ENCODE measurements at places on chromosomes 7 and 10.

DNA sequence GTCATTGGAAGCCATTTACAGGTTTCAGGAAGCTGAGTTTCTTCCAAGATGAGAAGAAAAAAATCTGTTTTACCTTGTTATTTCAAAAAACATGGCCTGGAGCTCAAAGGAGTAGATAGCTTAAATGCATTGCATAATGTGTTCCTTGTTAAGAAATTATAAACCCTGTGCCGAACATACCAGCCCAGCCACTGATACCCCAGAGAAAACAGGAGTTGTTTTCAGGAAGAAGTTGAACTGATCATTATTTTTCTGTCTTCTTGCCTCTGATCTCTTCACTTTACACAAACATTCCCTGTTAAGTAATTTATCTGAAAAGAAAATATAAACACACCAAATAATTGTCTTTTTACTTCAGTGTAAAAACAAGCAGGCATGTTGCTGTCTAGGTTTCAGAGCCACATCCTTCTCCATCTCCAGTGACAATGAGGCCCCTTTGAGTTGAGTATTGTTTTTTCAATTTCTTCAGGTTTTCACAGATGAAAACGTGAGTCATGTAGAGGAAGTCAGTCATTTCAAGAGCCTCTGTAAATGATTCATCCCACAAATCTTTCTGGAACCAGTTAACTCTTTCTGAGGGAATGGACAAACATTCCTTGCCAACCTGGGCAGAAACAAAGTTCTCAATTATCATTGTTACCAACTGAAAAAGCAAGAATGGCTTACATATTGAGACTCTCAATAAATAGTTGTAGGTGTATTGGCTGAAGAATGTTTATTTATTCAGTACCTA is 244.2 kb downstream of the IPMK start:
- DNase-seq: peak; percentile 83

DNA sequence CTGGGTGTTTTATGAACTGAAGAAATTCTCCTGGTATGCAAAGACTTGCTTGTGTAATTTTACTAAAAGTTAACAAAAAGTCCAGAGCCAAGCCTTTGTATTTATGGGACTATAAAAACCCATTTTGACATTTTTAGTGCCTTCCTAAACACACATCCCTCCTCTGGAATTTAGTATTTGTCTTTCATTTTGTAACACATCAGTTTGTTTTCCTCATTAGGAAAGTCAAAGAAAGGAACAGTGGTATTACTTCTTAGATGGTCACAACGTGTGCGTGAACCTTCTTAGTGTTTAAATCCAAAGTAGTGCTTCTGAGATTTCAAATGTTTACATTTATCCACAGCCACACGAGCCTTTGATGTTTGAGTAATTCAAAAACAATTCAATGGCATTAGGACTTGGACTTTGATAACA is 103.2 kb upstream of the TMEM106B start:
- no peak for DNase-seq

DNA sequence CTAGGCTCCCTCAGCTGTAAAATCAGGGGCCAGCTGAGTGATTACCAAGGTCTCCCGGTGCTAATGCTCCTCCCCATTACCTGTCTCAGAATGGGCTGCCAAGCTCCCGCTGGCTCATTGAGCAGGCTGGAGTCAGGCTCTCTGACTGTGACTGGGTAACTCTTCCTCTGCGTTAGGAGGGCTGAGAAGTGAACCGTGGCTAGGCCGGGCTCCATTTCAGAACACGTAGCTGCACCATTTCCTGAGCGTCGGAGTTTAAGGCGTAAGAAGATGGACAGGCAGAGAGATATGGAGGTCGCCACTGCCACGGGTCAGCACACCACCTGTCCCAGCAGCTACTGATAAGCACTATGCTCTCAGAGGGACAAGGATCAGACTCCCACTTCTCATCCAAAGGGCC is 250.3 kb downstream of the TCERG1L start:
- DNase-seq: no peak

GRCh38 chr10:22651276-22651980 is 63.0 kb downstream of the PIP4K2A start:
- DNase-seq: no peak

DNA sequence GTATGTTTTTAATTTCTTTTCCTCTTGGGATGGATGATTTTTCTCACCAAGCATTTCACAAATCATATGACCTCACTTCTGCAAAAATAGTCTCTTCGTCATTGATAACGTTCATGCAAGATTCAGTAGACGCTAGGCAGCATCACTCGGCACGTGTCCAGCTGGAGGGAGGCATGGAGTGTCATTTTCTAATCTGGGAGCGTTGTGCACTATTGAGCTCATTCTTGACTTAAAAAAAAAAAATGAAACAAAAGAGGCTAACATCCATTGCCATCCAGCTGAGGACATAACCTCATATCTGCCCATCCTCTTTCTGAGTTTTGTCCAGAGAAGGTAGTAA is 56.2 kb downstream of the COL17A1 start:
- no peak for DNase-seq

- peak; percentile 84 for DNase-seq
Measured at GRCh38 chr10:103295374-103296015, 18.6 kb downstream of the INA start.

- DNase-seq: no peak
Measured at GRCh38 chr7:108147031-108147563, 16.9 kb upstream of the LAMB4 start.

DNA sequence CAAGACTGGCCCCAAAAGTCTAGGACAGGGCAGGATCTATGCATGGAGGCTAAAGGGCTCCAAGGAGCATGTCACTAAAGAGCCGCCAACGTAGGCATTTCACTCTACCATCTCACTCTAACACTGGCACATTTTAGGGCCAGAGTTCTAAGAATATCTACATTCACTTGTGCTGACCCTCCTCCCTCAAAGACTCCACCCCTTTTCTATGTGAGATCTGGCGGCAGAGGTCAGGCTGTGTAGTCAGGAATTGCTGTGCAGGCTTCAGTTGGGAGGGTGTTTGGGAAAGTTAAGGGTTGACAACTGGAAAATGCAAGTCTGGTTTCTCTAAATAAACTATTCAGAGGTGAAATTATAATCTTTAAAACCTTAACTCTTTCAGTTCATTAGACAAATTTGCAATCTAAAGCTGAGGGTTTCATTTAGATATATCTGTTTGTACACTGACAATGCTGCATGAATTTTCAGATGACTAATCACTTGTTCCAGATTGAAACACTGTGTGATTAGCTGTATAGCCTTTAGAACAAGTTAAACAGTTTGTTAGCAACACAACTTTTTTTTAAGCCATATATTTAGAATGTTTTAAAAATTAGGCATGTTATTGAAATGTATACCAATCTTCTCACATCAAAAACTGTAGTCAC is 18.2 kb downstream of the LMOD2 start:
- DNase-seq: no peak

- DNase-seq: no peak
Measured at GRCh38 chr10:98431016-98431415, 15.7 kb downstream of the HPS1 start.

- DNase-seq: no peak
Measured at GRCh38 chr7:7913504-7913903, 55.1 kb upstream of the GLCCI1 start.

DNA sequence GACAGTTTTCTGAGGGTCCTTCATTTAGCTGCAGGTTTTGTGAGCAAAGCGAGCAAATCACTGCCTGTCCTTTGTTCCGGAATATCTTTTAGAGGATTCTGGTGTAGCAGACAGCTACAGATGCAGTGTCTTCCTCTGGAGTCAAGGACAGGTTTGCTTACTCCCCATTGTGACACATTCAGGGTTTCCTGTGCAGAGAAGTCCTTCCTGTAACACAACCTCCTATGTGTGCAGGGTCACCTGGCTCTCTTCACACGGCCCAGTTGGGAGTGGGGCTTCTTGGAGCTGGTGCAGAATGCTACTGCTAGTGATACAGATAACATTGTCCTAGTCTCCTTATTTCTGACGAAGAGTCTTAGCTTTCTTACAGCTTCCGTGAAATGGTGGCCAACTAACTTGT is 47.9 kb downstream of the RBM33 start:
- no peak for DNase-seq

GRCh38 chr7:80563561-80564327 is 51.9 kb upstream of the GNAT3 start:
- peak; percentile 56 for DNase-seq

- no peak for DNase-seq
Measured at GRCh38 chr10:5198386-5198785, 1.7 kb downstream of the AKR1C4 start.

DNA sequence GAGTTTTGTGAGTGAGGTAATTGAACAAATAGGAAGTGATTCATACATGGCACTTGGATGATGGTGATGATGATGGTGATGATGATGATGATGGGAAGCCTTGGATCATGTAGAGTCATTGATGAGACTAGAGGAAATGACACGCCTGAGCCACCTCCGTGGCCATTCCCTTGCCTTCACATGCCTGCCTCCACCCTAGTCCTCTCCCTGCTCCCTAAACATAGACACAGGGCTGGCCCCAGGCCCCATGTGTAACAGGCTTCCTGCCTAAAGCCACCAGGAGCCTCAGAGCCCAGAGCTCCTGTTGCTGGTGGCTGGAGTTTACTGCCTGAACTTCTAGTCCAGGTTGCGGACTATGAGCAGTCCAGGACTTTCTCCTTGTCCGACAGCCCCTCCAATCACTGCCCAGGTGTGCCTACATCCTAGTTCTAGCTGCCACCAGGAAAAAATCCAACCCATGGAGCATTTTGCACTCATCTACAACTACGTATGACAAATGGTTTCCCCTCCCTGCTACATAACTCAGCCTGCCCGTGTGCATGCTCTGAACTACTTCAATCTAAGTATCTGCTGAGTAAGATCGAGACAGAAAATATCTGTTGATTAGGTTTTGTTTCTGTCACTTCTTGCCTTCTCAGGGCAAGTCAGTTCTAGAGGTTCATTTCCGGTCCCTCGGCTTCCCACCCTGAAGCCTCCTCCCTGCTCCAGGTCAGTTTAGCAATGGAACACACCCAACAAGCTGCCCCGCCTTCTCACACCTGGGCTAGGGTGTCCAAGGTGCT is 35.5 kb upstream of the KDM7A start:
- no peak for DNase-seq

GRCh38 chr7:96989241-96989858 is 16.0 kb upstream of the DLX6 start:
- no peak for DNase-seq

DNA sequence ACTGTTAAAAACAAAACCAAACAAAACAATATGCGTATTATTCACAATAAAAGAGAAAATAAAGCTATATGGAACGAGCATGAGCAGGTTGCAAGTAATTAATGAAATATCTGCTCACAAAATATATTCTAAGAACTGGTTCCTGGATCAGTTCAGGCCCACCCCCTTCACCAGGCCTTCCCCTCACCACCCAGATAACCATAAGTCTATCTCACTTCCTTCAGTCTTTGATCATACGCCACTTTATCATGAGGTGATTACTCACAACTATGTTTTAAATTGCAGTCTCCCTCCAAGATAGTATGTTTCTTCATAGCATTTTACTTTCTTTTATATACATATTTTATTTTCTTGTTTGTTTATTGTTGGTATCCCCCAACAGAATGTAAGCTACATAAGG is 263.1 kb upstream of the HGF start:
- no peak for DNase-seq

DNA sequence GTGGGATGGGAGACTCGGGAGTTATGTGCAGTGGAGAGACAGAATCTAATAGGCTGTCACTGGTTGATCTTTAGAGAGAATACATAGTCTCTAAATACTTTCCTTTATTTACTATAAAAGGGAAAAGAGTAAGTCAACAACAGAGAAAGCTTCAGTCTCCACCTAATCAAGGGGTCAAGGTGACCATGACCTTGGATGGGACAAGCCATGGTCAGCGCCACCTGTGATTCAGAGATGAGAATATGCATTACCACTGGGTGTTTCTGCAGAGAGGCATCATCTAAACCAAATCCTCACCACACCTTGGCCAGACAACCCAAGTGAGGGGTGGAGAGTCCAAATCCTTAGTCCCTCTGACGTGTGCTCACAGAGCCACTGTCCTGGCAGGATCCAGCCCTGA is 39.9 kb downstream of the TNS3 start:
- DNase-seq: no peak

DNA sequence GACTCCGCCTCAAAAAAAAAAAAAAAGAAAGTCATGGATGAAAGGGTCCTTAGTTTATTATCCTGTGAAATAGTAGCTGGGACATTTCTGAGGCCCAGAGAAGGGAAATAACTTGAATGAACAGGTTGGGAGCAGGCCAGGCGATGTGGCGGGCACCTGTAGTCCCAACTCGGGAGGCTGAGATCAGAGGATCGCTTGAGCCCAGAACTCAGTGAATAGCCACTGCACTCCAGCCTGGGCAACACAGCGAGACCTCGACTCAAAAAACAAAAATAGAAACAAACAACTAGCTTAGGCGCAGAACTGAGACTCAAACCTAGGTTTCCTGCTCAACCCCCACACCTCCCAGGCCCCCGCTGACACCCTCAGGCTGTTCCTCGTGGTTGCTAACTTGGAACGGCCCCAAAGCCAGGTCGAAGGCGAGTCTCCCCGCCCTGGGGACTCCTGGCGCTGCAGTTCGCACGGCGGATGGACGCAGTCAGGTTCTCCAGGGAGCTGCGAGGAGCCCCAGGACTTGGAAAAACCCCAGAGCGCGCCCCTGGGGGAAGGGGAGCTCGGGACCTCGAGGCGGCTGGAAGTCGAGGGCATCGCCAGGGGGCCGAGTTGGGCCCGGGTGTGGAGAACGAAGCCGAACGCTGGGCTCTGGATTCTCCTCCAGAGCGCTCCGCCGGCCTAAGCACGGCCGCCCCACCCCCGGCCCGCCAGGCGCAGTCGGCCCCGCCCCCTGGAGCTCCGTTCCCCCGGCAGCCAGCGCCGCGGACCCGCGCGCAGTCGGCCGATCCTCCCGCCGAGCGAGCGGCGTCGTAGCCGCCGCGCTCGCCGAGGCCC is at the start of gene STOX1:
TSS of gene STOX1 (plus strand) at position 768 of the 828 bp plus-strand sequence. CDS start 93 bp downstream, outside the sequence.
- peak; percentile 29 for DNase-seq

DNA sequence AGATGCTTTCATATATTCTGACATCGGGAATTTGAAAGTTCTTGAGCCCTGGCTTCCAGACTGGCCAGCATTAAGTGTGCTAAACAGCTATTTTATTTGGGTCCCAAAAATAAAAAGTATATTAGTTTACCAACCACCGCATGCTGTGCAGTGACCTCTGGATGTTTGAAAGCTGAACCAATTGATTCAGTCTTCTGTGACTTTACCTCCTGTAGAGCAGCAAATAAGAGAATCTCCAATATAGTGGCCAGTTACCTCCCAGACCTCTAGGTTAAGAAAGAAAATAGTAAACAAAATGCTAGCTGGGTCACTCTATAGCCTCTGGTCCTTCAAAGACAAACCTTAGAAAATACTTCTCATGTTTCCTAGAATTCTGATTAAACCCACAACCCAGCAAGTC is 424.6 kb upstream of the NFE2L3 start:
- no peak for DNase-seq

DNA sequence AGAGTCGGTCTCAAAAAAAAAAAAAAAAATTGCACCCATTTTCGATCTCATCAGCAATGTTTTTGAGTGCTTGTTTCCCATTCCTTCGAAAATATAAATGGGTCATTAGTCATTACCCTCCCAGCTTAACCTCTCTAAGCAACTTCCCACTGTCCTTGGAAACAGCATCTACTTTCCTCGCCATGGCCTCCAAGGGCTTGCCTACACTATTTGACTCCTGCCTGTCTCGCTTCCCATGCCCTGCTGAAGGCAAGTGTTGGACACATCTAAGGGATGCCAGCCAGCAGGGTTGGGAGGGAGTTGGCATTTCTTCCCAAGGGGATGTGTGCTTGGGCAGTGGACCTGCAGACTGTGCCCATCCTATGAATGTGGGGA is 12.7 kb upstream of the RHBDD2 start:
- DNase-seq: no peak

- DNase-seq: no peak
Measured at GRCh38 chr10:114265392-114266053, 26.5 kb downstream of the VWA2 start.

- no peak for DNase-seq
Measured at GRCh38 chr7:154914996-154915380, 87.9 kb downstream of the PAXIP1 start.

GRCh38 chr10:92972066-92972870 is 88.3 kb upstream of the CYP26C1 start:
- peak; percentile 79 for DNase-seq

Measured in NCI-H226 (cell line).